ENCODE measurements at places on chromosomes 3 and 15.

DNA sequence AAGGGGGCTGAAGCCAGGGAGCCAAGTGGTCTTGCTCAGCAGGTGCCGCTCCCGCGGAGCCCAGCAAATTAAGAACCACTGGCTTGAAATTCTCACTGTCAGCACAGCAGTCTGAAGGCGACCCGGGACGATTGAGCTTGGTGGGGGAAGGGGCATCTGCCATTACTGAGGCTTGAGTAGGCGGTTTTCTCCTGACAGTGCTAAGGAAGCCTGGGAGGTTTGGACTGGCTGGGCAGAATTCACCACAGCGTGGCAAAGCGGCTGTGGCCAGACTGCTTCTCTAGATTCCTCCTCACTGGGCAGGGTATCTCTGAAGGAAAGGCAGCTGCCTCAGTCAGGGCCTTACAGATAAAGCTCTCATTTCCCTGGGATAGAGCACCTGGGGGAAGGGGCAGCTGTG, 57.0 kb upstream of the GPR149 start:
- DNase-seq = no peak

DNA sequence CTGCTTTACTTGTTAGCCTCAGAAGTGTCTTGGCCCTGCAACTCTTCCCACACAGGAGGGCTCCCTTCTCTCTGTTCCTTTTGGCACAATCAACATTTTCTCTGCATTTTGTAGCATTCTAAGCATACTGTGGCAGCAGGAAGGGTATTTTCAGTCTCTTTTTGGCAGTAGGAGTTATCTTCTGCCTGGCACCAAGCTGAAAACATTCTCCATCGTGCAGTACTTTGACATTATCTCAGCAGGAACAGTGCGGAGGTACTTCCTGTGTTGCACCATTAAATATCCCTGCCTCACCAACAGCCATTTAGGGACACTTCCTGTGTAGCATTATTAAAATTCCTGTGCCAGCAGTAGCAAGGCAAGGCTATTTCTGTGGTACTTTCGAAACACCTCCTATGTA, 233.2 kb upstream of the SEMA6D start:
- no peak for DNase-seq

GRCh38 chr15:37638116-37638515, 296.3 kb upstream of the TMCO5A start:
- DNase-seq = no peak

DNA sequence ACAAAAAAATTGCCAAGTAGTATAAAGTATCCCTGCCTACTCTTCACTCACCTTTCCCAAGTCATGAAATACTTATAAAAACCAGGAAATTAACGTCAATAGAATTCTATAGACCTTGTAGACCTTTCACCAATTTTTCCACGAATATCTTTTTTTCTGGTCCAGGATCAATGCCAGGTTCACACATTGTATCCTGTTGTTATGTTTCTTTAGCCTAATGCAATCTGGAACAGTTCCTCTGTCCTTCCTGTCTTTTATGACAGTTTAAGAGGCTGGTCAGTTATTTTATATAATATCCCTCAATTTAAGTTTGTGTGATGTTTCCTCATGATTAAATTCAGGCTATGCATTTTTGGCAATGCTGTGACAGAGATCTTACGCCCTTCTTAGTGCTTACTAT, 63.2 kb upstream of the MAGI1 start:
- DNase-seq = no peak

Data from stimulated activated CD4-positive, alpha-beta T cell treated with anti-CD3 and anti-CD28 coated beads, Interleukin-4, amount 100 ng/mL, for 1 hour (primary cell).